Activated naive CD4-positive, alpha-beta T cell treated with anti-CD3 and anti-CD28 coated beads, Interleukin-2, amount 10 ng/mL, durations not matched to agents 5 hours and 36 hours (primary cell): ENCODE measurements at places on chromosomes 11 and 22. TPM values are rescaled to one million over a fixed set of nuclear protein-coding genes. Genes with fewer than 3 reads are reported as not detected.

The MYO18B gene
- total RNA-seq: 0.72 TPM

The ARHGAP20 gene
- not detected for total RNA-seq

The HBD gene
- total RNA-seq: not detected

The IGSF9B gene
- total RNA-seq: 173 TPM

The NRIP3 gene
- 0.53 TPM for total RNA-seq

The CECR2 gene
- 0.05 TPM for total RNA-seq

The LMF2 gene
- total RNA-seq: 107 TPM

The NPTXR gene
- total RNA-seq: 1.6 TPM

The GAS2 gene
- 2.2 TPM for total RNA-seq

The SYTL2 gene
- 61.8 TPM for total RNA-seq

The MS4A4E gene
- not detected for total RNA-seq

The OOSP4A gene
- total RNA-seq: not detected

The RHOD gene
- total RNA-seq: not detected

The B3GAT1 gene
- total RNA-seq: 3.0 TPM

The TRIM49 gene
- total RNA-seq: not detected

The GAS2L1 gene
- total RNA-seq: 8.6 TPM

The TECTA gene
- total RNA-seq: 0.20 TPM

The SHANK2 gene
- not detected for total RNA-seq

The FGF4 gene
- total RNA-seq: not detected

The KDM4E gene
- not detected for total RNA-seq

The TESMIN gene
- total RNA-seq: 9.7 TPM

The CHEK1 gene
- 58.4 TPM for total RNA-seq

The GPR83 gene
- 0.05 TPM for total RNA-seq

The PHOX2A gene
- total RNA-seq: not detected
